Activated CD4-positive, alpha-beta T cell treated with anti-CD3 and anti-CD28 coated beads for 24 hours (primary cell): ENCODE measurements at places on chromosomes 6 and 20.

DNA sequence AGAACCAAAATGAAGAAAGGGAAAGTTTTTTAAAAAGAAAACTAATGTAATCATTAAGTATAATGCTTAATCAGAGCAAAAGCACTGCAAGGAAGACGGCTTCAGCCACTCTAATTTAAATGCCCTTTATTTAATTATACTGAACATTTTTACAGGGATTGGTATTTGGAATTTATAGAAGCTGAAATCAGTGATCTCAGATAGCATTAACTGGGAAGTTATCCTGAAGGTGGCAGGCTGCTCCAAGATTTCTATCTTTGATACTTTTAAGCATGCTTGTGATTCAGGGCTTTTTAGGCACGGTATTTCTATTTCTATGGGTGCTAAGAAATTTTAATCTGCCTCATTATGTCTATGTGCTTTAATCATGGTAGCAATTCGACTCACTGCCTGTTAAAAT lies 1.3 kb upstream of the NDUFAF4 start:
- DNase-seq, result no peak

- DNase-seq, result no peak
Observed at GRCh38 chr6:156825475-156825874, 48.3 kb downstream of the ARID1B start.

DNA sequence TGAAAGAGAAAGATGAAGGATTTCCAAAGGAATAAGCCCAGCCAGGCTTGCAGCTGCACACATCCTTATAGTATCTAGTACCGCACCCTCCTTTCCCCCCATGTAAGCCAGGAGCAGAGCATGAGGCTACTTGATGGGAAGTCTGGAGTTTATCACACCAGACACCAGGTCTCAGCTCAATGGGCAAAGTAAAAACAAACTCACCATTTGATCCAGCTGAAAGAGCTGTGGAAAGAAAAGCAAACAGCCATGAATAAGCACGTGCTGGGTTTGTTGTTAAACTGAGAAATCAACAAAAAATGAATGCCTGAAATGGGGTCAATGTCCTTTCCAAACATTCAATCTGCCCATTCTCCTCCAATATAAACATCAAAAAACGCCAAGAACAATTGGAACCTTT lies 50.6 kb upstream of the MAP7 start:
- DNase-seq, result no peak

DNA sequence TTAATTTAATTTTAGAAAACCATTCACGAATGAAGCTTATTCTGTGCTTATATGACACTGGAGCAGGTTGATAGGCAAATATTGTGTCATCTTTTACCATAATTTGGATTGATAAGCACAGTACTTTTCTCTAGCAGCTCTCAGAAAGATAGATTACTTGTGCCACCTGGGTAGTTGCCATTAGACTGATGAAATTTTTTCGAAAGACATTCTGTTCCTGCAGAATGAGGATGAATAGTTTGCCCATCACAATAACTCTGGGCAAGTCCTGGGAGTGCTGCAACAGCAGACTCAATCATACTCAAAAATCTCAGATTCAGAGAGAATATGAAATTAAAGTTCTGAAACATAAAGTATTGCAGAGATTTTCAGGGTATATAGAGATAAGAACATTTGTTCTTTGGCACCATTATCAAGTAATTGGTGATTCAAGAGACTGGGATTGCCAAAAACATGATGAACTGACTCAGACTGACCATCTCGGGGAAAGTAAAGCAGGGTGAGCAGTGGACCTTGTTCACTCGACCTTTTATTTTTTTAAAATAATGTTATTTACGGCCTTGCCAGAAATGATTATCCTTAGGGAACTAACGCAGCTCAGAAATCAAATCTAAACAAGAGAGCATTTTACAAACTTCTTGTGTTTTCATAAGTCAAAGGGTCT lies 65.8 kb upstream of the PTCHD4 start:
- DNase-seq, result no peak

- no peak for DNase-seq
Observed at GRCh38 chr20:63837479-63837878, 6.4 kb upstream of the ZBTB46 start.
